GM12878 (cell line): ENCODE measurements at places on chromosomes 1 and 21. TPM values are rescaled to one million over a fixed set of nuclear protein-coding genes. Genes with fewer than 3 reads are reported as not detected.

DNA sequence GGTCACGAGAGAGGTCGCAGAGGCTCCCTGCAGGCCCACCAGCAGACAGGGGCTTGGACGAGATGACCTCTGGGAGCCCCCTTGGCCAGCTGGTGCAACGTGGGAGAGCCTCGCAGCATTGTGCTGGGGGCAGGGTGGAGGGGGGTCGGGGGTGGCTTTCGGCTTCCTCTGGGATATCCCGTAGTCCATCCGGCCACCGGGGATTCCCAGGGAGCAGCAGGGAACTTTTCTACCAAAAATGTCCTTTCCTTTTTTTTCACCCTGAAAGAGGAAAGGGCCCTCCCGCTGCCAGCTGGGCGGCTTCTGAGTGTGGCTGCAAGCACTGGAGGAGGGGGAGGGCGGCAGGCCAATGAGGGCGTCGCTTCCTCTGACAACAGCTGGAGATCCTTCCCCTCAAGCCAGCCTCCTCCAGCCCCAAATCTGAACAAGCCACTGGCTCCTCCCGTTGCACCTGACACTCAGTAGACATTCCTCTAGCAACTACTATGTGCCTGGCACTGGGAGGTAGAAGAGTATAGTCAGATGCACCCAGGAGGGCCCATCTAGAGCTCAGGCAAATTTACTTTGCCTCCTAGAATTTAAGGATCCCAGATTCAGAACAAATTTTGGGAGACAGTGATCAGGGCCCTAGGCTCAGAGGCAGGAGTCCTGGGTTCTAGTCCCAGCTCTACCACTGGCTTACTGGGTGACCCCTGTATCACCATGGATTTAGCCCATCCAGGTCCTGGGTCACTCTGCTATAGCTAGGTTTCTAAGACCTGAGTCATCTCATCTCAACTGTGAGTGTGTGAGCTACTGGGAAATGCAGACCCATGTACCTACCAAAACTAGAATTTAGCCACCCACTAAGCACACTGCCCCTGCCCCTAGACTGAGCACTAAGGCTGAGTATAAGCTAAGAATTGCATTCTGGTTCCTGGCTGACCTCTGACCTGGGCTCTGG is 2.7 kb downstream of the MOB3C start:
- peaks cover 45% of the 10 kb centered on the region for H3K4me1 ChIP-seq
- peak overlapping the region; percentile 64 for H3K27ac ChIP-seq
- peak overlapping the region; percentile 65; the same call in 1 of the 2 replicates for H3K4me3 ChIP-seq
- peak; percentile 42 for DNase-seq
- H3K27me3 ChIP-seq = no peaks in the 10 kb centered on the region

The SPRR2E gene
- total RNA-seq = not detected in 2 replicates

- H3K36me3 ChIP-seq = no peaks in the 10 kb centered on the region
- no peaks in the 10 kb centered on the region for H3K27me3 ChIP-seq
- H3K27ac ChIP-seq = no peak overlapping the region
Measured at GRCh38 chr1:109193653-109194590, 19.8 kb upstream of the SARS1 start.

The BLACAT1 gene
- 0.21 TPM in 2 replicates for total RNA-seq

The RAB42 gene
- 0.72 and 0.92 TPM in 2 replicates for total RNA-seq

GRCh38 chr1:178094739-178095645 is 1.1 kb downstream of the RASAL2 start:
- peaks cover 2% of the 10 kb centered on the region for H3K27me3 ChIP-seq
- H3K4me3 ChIP-seq = peak overlapping the region; percentile 56; the same call in 1 of the 2 replicates
- no peak for DNase-seq
- no peak overlapping the region for H3K27ac ChIP-seq
- H3K4me1 ChIP-seq = no peaks in the 10 kb centered on the region
- no peaks in the 10 kb centered on the region for H3K36me3 ChIP-seq

DNA sequence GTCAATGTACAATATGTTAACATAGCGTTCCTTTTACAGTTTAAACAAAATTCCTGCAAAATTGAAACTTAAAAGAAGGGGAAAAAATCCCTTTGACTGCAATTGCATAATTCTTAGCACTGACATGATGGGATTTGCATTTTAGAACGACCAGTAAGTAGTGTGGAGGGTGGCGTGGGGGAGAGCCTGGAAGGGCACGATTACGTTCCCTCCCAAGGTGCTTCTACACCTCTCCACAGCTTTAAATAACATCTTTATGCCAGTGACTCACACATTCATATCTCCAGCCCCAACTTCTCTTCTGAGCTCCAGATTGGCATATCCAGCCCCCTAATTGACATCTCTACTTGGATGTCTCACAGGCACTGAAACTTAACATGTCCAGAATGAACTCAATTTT is 64.3 kb downstream of the OLFML3 start:
- no peak for DNase-seq
- H3K36me3 ChIP-seq = no peaks in the 10 kb centered on the region
- H3K4me1 ChIP-seq = no peaks in the 10 kb centered on the region
- no peak overlapping the region for H3K27ac ChIP-seq

DNA sequence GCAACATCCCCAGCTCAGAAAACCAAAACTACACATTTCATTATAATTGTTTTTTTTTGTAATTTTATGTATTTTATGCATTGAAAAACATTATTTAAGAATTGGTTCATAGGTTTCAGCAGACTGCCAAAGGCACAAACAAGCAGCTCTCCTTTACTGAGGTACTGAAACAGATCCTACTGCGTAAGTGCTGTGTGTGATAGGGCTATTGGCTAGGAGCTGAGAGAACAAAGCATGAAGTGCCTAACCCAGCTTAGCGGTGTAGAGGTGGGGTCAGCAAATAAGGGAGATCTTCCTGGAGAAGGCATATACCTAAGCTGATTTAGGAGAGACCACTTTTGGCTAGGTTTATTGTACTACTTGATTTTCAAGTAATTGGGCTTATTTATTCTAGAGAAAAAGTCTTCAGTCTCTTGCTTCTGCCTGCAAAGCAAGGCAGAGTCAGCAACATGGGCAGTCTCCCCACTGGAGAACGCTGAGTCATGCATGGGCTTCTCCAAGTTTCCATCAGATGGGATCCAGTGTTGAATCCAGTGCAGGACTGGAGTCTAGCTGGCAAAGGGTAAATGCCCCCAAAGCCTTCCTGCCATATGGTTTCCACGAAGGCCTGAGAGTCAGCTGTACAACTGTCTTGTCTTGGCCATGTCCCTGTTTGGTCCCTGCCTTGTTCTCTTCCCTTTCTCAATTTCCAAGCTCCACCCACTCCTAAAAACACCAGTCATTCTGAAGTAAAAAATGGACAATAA is 18.0 kb upstream of the YTHDF2 start:
- H3K27me3 ChIP-seq = no peaks in the 10 kb centered on the region
- H3K4me3 ChIP-seq = no peak overlapping the region

DNA sequence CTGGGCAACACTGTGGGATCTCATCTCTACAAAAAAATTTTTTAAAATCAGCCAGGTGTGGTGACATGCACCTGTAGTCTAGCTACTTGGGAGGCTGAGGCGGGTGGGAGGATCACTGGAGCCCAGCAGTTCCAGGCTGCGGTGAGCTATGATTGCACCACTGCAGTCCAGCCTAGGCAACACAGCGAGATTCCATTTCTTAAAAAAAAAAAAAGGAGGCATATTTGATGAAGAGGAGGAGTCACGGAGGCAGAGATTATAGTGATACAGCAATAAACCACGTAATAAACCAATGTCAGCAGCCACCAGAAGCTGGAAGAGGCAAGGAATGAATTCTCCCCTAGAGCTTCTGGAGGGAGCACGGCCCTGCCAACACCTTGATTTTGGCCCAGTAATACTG is 4.0 kb downstream of the LIX1L start:
- no peak for DNase-seq
- no peaks in the 10 kb centered on the region for H3K27me3 ChIP-seq
- H3K4me3 ChIP-seq = no peak overlapping the region
- no peaks in the 10 kb centered on the region; the same call in 1 of the 2 replicates for H3K36me3 ChIP-seq
- no peak overlapping the region for H3K27ac ChIP-seq

The RGS8 gene
- total RNA-seq = 0.31 and 0.35 TPM in 2 replicates

- H3K4me3 ChIP-seq = no peak overlapping the region
- DNase-seq = no peak
- no peak overlapping the region for H3K27ac ChIP-seq
- no peaks in the 10 kb centered on the region for H3K27me3 ChIP-seq
Measured at GRCh38 chr1:89723144-89723543, 90.2 kb downstream of the LRRC8C start.

The KCNE2 gene
- not detected in 2 replicates for total RNA-seq

DNA sequence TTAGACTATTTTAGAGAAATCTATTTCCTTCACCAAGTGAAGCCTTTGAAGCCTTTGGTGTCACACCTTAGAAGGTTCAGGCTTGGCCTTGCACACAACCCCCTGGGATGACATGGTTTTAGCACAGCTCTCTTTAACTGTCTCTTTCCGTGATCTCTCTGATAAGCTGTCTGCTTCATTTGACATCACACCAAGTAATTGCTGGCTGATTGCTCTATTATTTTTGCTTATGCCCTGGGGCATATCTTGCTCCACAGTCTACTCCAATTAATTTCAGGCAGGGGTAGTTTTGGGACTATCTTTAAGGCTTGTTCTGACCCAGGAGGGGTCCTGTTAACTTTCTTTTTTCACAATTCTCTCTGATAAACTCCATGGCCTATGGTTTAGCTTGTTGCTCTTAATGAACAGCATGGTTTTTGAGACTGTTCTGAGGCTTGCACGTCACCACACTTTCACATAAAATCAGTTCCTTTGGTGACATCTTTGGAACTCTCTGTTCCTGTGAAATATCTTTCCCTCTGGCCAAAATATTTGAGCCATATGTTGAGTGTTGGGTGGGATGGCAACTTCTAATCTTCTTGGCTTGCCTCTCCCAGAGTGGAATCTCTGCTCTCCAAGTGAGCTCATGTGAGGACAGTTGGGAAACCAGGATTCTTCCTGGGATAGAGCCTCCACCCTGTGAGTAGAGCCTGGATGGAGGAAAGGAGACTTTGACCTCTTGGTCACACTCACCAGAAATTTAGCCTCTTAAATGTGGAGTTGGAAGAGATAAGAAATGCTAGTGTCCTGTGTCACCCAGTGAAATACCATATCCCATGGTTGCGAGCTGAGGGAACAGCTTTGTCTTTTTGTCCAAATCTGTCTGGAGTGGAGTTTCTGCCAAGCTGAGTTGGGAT is 63.6 kb downstream of the MAP3K21 start:
- H3K4me3 ChIP-seq = no peak overlapping the region
- no peaks in the 10 kb centered on the region for H3K36me3 ChIP-seq
- peaks cover 2% of the 10 kb centered on the region; the same call in 1 of the 2 replicates for H3K27me3 ChIP-seq
- no peak overlapping the region for H3K27ac ChIP-seq
- H3K4me1 ChIP-seq = no peaks in the 10 kb centered on the region

The TNFAIP8L2 gene
- total RNA-seq = 5.4 and 6.2 TPM in 2 replicates

DNA sequence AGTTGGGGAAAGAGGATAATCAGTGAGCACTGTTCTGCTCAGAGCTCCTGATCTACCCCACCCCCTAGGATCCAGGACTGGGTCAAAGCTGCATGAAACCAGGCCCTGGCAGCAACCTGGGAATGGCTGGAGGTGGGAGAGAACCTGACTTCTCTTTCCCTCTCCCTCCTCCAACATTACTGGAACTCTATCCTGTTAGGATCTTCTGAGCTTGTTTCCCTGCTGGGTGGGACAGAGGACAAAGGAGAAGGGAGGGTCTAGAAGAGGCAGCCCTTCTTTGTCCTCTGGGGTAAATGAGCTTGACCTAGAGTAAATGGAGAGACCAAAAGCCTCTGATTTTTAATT is 42.7 kb downstream of the YARS1 start:
- no peaks in the 10 kb centered on the region for H3K27me3 ChIP-seq
- no peak for DNase-seq
- H3K36me3 ChIP-seq = peaks cover 29% of the 10 kb centered on the region

GRCh38 chr1:23394684-23395083 is 25.0 kb upstream of the ZNF436 start:
- no peaks in the 10 kb centered on the region for H3K36me3 ChIP-seq
- H3K4me3 ChIP-seq = no peak overlapping the region
- H3K27ac ChIP-seq = no peak overlapping the region
- peaks cover 2% of the 10 kb centered on the region; the same call in 1 of the 2 replicates for H3K27me3 ChIP-seq

- H3K27ac ChIP-seq = no peak overlapping the region
- H3K36me3 ChIP-seq = no peaks in the 10 kb centered on the region
- H3K4me3 ChIP-seq = no peak overlapping the region
- peaks cover 40% of the 10 kb centered on the region for H3K4me1 ChIP-seq
- no peaks in the 10 kb centered on the region for H3K27me3 ChIP-seq
- DNase-seq = peak; percentile 79
Measured at GRCh38 chr1:211695135-211695816, 19.9 kb upstream of the NEK2 start.

The MCOLN3 gene
- total RNA-seq = 3.2 and 4.1 TPM in 2 replicates

- H3K4me1 ChIP-seq = peaks cover 6% of the 10 kb centered on the region
- H3K36me3 ChIP-seq = no peaks in the 10 kb centered on the region
- no peaks in the 10 kb centered on the region for H3K27me3 ChIP-seq
Measured at GRCh38 chr1:15605398-15606383, 11.6 kb upstream of the DDI2 start.

The AIRE gene
- total RNA-seq = 0.10 TPM in 1 of 2 replicates, not detected in the other

DNA sequence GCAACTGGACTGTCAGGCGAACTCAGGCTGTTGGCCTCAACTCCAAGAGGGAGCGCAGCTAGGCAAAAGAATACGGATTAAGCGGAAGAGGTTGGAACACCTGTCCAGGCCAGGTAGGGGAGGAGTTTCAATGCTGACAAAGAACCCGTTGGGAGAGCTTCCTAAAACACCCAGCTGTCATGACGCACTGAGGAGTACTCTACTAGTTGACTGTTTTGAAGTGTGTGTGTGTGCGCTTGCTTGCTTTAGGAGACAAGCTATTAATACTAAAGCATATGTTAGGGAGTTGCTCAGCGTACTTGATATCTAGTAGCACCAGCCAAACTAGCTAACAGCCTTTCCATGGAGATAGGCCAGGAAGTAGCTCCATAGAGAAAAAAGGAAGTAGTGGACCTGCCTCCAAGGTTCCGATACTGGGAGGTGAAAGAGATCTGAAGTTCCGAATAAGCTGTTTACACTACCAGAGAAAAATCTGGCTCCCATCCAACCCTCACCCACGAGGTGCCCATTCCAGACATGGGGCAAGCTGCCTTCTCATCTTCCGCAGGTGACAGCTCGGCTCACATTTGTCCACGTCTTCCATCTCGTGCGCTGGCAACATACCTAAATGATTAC is 974 bp upstream of the FNBP1L start:
- H3K4me3 ChIP-seq = no peak overlapping the region
- H3K36me3 ChIP-seq = no peaks in the 10 kb centered on the region
- H3K27ac ChIP-seq = no peak overlapping the region
- DNase-seq = no peak

The SHCBP1L gene
- total RNA-seq = not detected in 2 replicates

GRCh38 chr1:97159342-97159741 is 437.8 kb downstream of the PTBP2 start:
- H3K27me3 ChIP-seq = no peaks in the 10 kb centered on the region
- no peaks in the 10 kb centered on the region for H3K36me3 ChIP-seq
- H3K4me3 ChIP-seq = no peak overlapping the region
- DNase-seq = no peak
- no peak overlapping the region for H3K27ac ChIP-seq
- peaks cover 6% of the 10 kb centered on the region for H3K4me1 ChIP-seq

DNA sequence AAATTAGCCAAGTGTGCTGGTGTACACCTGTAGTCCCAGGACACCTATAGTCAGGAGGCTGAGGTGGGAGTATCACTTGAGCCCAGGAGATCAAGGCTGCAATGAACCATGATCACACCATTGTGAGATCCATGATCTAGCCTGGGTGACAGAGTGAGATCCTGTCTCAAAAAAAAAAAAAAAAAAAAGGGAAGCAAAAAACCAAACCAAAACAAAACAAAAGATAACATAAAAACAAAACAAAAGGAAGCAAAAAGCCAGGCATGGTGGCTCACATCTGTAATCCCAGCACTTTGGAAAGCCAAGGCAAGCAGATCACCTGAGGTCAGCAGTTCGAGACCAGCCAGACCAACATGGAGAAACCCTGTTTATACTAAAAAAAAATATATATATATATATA is 9.4 kb upstream of the AKR1A1 start:
- no peaks in the 10 kb centered on the region for H3K27me3 ChIP-seq
- H3K36me3 ChIP-seq = no peaks in the 10 kb centered on the region
- H3K4me3 ChIP-seq = no peak overlapping the region

- no peaks in the 10 kb centered on the region for H3K36me3 ChIP-seq
- peak; percentile 98 for DNase-seq
- no peaks in the 10 kb centered on the region for H3K27me3 ChIP-seq
- H3K4me1 ChIP-seq = peaks cover 40% of the 10 kb centered on the region
Measured at GRCh38 chr1:207825719-207826556, 74.1 kb downstream of the CD46 start.
